ENCODE measurements at places on chromosomes 7 and 10. TPM values are rescaled to one million over a fixed set of nuclear protein-coding genes. Genes with fewer than 3 reads are reported as not detected.

The LBX1 gene
- total RNA-seq, result 17.5 TPM

The FAM25C gene
- total RNA-seq, result not detected

The TUBB8 gene
- total RNA-seq, result 1.4 TPM

The ANKRD22 gene
- not detected for total RNA-seq

The CPVL gene
- total RNA-seq, result not detected

The MAP3K8 gene
- 10.7 TPM for total RNA-seq

The KEL gene
- not detected for total RNA-seq

The PKD1L1 gene
- total RNA-seq, result 0.14 TPM

The AKR1C4 gene
- not detected for total RNA-seq

All from G401 (cell line).